NCI-H1417 treated with DMSO at 0.1 percent for 48 hours (cell line): ENCODE measurements at places on chromosomes 7 and 10.

GRCh38 chr7:2681929-2682799 is 5.8 kb upstream of the AMZ1 start:
- no peak for DNase-seq

DNA sequence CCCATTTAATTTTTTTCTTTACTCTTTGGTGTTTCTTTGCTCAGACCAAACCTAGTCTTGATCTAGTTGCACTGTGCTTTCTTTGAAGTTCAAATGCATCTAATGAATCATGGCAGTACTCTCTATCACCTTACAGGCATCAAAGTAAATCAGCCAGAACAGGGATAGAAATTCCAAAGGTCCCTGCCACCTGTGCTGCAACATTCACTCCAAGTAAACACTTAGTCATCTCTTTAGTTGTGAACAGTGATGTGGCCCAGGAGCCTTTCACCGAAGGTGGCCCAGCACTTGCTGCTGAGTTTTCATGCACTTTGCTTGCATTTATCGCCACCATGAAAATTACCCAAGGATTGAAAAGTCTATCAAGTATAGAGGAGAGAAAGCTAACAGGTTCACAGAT is 314.1 kb upstream of the ETV1 start:
- no peak for DNase-seq

GRCh38 chr7:138433583-138434443 is 26.2 kb upstream of the TRIM24 start:
- no peak for DNase-seq

DNA sequence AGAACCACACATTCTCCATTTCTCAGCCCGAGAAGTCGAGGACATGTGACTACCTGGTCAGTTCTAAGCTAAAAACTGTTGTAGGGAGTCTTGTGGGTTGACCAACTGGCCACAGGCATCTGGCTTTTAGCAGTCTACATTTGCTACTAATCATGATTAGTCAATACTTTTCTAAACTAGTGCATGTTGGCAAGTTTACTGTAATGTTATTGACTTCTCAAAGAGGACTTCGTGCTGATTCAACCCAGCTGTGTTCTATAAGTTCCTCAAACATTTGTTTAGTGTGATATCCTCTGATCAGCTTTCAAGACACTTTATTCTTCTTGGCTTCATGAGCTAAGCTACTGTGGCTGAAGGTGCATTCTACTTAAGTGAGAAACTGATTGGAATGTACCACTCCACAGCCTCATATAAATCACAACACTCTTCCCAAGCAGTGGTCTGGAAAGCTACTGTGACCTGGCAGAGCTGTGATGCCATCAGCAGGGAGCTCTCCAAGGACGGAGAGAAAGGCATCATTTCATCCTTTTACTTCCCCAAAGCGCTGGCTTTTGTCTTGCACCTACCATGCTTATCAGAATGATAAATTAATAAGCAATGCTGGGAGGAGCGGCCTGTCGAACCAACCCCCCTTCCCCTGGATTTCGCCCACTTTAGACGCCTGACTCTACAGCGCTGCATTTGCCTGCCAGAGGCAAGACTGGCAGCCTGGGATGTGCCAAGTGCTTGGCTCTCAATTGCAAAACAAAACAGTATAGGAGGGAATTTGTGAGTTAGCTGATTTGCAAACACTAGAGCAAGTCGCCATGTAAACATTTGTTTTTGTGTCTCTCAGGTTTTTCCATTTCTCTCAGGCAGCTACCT is 206.7 kb upstream of the PLXNA4 start:
- DNase-seq = no peak

GRCh38 chr7:138008019-138008587 is 6.2 kb upstream of the CREB3L2 start:
- DNase-seq = no peak

DNA sequence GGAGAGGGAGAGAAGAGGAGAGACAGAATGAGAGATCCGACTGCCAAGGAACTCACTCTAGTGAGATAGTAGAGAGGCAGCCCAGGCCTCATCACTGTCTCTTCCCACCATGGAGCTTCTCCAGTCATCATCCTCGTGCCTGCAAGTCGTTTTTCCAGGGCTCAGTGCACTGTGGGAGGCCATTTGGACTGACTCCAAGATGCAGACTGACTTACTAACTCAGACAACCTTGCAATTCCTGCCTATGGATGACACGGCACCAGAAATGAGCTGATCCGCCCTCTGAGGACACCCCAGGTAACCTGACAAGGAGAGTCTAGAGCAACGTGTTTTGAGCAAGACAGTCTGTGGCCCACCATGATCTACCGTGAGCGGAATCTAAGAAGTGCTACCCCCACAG is 154.9 kb downstream of the GLI3 start:
- no peak for DNase-seq
